ENCODE measurements at places on chromosomes 5 and 9.
A peak's percentile ranks its signal among the peaks of the same experiment; 100 is the strongest.

DNA sequence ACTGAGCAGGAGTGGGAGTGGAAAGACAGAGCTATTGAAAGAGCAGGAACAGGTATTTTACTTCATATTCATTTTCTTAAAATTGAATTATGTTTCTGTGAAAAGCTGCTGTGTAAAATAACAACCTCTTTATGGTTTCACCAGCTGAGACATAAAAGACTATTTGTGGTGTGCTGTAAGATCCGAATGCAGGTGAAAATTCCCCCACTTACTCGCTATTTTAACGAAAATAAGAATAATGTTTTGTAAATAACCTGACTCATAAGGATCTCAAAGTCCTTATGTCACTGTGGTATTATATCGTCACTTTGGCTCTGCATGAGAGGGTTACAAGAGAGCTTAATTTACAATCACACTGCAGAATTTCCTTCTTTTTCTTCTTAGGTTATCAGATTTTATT lies 65.3 kb upstream of the NFIB start:
- DNase-seq: no peak

DNA sequence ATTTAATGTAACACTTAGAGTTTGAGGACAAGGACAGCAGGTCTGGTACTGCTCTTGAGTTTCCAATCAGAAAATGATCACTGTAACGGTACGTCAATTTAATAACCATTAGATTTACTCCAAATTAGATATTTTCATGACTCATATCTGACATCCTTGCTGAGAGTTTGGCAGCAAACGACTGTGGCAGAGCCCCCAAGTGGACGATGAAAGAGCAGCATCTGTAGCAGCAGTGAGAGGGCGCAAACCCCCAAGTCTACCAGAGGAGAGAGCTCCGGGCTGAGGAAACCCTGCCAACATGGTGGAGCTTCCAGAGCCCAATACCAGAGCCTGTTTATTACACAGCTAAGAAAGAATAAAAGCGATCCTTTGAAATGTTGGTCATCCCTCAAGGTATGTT lies 73.2 kb upstream of the EPB41L4A start:
- peak; percentile 38 for DNase-seq

DNA sequence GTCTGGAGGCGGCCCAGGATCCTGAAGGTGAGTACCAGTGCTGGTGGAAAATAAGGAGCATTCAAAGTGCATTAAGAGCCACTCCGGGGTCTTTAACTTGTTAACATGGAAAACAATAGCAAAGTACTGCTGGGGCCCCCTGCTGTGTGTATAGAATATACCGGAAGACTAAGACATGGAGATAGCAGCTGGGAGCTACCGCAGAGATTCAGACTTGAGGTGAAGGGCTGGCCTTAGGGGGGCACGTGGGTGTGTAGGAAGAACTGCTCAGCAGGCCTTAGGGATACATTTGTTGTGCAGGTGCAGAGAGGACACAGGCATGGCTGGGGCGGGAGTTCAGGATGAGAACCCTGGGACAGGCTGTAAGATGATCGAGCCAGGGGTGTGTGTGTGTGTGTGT lies 1.2 kb upstream of the DMRT1 start:
- no peak for DNase-seq

DNA sequence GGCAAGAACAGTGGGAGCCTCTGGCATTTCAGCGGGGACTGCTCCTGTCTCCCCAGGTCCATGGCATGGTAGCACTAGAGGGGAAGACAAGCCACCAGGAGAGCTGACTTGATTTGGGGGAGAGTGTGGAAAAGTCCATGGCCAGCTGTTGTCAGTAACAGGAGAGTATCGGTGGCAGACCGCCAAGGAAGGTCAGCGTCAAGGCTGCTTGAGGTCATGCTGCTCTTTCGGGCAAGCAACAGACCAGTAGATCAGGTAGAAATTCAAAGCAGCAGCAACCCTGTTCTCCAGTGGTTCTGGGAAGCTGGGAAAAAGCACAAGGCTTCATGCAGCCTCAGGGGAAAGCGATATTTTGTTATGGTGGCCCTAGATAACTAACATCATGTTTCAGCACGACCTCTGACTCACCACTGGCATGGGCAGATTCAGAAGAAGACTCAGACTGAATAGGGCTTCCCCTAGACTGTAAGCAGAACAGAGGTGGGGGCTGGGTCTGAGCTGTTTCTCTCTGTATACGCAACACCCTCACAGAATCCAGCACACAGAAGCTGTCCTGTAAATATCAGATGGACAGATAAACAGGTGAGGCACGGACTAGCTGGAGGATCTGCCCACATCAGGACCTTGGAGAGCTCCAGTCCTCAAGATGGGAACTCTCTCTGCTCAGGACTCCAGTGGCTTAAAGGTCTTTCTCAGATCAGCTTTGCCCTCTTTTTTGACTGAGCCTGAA lies 35.2 kb upstream of the PLEKHG4B start:
- DNase-seq: no peak

GRCh38 chr9:126474786-126475485 lies 138.8 kb upstream of the LMX1B start:
- DNase-seq: no peak

DNA sequence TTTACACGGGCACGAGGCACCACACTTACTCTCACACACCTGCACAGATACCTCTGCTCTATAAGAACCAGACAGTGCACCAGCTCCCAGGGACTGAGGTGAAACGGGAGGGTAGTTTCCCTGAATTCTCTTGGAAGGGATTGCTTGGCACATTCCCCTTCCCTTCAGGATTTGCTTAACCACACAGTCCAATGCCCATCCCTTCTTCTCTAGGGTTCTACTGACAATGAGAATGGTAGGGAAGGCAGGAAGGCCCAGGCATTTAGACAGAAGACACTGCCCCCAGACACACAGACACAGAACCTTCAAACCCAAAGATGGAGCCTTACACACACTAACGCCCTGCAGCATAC lies 704 bp upstream of the LHX6 start:
- no peak for DNase-seq

DNA sequence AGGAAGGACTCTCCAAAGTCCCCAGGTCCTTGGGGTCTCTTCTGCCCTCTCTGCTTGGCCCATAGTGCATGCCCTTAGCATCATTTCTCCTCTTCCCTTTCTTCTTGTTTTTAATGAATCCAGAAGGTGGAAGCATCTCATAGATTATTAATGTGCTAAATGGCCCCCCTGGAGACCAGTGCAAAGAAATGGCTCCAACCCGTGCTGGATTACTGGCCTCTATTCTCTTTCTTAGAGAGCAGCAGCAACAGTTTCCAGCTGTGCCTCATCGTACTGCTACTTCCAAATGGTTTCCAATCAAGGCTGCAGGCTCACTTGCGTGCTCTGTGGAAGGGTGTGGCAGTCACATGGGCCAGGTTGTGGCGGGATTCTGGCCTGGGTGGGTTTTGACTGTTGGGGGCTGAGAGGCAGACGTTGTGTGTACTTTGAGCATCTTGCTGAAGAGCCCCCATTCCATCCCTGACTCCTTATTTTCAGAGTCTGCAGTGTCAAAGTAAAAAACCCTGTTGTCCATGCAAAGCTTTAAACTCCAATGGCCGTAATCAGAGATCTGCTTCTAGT lies 139.7 kb downstream of the GABBR2 start:
- DNase-seq: no peak

GRCh38 chr9:113205861-113206260 lies 15.2 kb downstream of the FKBP15 start:
- no peak for DNase-seq

DNA sequence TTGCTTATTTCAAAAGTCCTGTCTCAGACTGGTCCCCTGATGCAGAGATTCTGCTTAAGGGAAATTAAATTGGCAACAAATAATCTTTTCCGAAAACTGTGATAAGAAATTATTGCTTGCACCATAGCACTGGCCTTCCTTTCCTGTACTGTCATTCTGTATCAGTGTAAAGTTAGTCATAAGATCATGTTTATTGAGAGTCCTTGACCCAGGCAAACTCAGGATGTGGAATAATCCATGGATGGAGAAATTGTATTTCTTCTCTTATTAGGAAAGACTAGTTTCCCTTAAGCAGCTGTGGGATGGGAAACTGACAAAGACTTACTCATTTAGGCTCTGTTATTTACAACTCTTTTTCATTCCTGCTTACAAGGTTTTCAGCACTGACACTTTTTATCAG lies 83.0 kb upstream of the RANBP6 start:
- DNase-seq: no peak

DNA sequence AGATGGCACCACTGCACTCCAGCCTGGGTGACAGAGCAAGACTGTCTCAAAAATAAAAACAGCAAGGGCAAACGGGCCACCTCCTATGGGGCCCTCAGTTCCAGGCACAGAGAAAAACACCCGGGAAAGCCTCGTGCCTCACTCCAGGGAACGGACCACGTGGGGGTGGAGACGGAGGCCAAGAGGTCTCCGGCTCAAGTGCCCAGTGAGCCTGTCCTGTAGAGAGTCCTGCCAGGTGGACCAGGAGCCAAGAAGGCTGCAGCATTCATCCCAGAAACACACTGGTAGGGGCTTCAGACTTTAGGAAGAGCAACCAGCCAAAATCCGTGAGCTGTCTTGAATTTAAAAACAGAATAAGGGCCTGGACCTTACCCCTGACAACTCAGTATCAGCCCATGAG lies 63.8 kb downstream of the C5orf15 start:
- no peak for DNase-seq

DNA sequence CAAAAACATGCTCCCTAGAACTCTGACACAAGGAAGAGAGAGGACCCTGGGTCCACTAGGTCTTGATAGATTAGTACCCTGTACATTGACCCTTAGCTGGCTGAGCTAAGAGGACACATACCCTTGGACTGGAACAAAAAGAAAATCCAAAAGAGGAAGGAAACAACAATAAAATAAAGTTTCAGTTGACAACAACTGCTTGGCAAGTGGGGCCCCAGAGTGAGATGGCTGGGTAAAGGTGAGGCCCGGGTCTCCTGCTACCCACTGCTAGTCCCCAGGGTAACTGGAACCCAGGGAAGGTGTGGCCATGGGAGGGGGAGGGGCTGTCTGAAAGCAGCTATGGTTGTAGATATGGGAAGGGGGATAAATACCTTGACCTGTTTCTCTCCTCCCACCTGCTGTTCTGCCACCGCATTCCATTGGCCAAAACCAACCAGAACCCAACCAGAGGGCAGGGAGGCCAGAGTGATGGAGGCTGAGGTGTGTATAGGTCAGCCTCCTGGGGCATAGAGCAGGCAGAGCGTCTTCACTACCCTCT lies 11.7 kb downstream of the TAL2 start:
- no peak for DNase-seq

DNA sequence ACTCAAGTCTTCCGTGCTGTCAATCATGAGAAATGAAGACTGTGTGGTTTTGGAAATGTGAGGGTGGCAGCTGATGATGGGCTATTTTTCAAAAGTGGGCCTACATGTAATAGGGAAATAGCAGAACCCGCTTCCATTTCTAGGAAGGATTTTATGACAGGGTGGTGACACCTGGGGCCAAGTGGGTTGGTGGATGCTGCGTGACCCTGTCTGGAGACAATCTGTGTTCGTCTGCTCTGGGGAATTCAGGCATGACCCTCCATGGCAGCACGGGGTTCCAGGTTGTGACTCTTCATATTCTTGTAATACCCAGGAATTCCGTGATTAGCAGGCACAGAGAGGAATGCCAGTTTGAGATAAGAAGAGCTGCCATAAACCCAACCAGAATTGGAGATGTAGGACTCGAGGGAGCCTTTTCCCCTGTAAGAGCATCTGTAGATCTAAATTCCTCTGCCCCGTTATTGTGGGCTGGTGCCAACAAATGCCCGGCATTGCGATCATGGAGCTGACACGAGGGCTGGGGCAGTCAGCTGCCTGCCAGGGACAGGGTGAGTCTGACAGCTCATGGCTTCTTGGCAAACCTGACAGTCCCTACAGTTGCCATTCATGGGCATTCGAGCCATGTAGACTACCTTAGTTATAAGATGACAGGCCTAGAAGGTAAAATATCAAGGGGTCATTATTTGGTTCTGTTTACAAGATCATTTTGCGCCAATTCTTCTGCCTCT lies 279.7 kb downstream of the GADD45G start:
- DNase-seq: no peak

DNA sequence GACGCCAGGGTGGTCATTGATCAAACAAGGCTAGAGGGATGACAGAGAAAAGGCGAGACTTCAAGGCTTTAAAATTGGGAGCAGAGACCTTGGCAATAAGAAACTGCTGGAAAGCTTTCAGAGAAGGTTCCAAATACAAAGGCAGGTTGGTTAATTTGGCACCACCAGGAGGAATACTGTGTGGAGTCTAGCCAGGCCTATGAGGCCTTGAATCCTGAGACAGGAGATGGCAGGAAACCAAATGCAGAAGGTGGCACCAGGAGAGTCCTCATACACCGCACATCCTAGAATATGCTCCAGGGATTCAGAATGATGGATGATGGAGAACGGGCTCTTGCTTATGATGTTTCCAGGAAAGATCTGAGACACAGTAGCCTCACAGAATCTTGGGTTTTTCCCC lies 90.0 kb downstream of the MCTP1 start:
- no peak for DNase-seq

DNA sequence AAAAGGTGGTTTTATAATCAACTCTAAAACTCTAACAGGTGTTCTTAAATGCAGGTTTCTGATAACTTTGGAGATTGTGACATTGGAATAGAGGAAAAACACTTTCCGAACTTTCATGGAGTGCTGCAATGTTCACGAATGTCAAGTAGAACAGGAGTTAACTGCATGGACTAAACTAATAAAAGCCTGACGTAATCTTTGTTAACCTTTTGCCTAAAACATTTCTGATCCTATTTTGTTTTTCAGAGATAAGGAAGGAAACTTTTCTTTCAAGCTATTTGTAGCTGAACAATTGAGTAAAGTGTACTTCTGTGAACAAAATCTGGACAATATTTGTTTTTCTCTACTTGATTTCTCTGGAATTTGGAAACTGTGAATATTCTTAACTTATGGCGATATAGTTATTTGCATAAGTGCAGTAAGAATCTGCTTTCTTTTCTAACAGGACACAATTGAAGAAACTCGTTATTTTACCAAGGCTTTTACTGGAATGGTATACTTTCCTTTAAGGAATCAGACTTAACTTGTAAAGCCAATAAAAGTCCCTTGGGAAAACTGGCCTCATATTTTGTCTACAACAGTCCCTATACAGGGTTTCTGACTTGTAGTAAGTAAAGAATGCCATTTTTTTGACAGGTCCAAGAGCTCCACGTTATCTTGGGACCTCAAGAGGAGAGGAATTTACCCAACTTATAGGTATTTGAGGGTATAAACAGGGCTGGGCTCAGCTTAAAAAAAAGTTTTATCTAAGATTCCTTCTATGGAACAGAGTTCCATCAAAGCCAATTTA lies 154.7 kb downstream of the NXNL2 start:
- DNase-seq: no peak

GRCh38 chr9:92767066-92768054 lies 2.7 kb upstream of the BICD2 start:
- no peak for DNase-seq
